Activated naive CD4-positive, alpha-beta T cell (primary cell): ENCODE measurements at places on chromosomes 3 and 15.

GRCh38 chr3:139772539-139773500, 95.0 kb upstream of the NMNAT3 start:
- no peak for DNase-seq

GRCh38 chr15:41971895-41972252, 483 bp downstream of the EHD4 start:
- DNase-seq: no peak

- no peak for DNase-seq
These were observed 9.2 kb upstream of the EHD4 start for GRCh38 chr15:41981371-41982132.

DNA sequence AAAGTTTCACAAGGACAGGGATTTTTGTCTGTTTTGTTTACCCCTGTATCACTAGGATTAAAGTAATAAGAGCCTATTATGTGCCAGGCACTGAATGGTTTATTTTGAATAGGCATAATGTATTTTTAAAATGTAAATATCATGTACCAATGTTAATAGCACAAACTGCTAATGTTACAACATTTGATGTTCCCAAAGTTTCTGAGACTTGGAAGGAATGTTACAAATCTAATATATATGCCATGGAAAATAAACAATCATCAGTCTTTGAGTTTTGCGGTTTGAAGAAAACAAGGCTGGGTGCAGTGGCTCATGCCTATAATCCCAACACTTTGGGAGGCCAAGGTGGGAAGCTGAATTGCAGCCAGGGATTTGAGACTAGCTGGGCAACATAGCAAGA, 159.4 kb downstream of the CDIN1 start:
- no peak for DNase-seq

GRCh38 chr3:176074096-176074495, 1123.2 kb downstream of the TBL1XR1 start:
- DNase-seq: no peak

DNA sequence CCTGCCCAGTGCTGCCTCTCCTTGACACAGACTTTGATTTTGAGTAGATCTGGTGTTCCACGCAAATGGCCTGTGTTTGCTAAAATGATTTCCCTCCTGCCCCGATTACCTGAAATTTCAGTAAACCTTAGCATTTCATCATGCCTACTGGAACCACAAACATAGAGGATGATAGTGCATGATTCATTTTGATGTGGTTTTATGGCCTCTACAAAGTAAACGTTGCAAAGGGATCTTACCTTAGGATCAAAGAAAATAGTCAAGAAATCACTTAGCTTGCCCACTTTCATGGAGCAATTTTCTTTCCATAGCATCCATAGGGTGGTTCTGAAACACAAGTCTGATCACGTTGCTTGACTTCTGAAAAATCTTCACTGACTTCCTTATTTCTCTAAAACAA, 524.6 kb upstream of the ATP11B start:
- DNase-seq: no peak

GRCh38 chr3:67028001-67028784, 30.1 kb downstream of the KBTBD8 start:
- no peak for DNase-seq

- no peak for DNase-seq
These were observed 83.6 kb upstream of the TSEN2 start for GRCh38 chr3:12400616-12401194.

DNA sequence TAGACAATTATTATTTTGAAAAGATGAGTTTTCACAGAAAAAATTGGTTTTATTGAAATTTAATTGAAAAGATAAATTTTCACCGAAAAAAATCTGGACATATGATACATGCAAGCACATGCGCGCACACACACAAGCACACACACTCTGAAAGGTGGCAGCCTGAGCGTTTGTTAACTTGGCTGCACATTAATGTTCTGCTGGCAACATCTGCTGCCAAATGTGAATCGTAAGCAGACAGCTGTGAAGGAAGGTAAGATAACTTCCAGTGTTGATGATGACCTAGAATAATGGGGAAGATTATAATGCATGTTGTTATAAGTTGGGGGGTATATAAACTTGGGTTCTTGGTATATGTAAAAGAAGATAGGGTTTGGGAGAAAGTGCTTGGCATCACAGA, 18.4 kb upstream of the CMTM7 start:
- DNase-seq: no peak

DNA sequence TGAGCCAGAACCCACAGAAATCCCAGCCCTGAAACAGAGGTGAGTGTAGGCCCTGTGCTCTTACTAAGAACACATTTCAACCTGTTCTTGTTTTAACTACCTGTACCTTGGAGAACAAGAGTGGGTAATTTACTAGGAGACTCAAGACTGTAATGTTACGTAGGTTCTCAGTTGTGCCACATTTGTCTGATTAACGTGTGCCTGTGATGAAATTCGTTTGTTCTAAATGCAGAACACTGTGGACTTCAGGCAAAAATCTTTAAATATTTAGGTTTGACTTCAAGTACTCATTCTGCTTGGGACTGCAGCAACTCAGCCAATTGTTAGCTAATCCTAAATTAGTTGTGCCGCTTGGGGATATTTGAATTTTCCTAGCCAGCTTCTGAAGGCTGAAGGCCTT, 28.3 kb downstream of the GTF2E1 start:
- DNase-seq: no peak

DNA sequence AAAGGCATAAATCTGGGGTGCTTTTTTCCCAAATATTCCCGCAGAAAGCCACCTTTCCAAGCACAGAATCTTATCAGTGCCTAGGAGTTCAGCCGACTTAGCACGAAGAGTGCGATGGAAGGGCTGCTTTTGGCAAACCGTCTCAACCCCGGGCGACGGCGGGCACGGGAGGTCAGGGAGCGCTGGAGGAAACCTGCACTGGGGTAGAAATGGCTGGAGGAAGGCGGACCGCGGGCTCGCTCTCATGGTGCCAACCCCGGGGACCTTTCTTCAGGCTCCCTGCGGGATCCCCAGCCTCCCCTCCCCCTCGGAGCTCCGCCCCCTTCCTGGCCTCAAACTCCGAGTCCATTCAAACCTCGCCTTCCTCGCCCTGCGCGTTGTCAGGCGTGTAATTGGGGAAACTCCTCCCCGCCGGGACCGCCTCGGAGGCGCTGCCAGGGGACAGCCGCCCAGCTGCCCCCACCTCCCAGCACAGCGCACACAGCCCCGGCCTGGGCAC, at the start of gene GABRG3:
Gene GABRG3, plus strand, starts transcription at position 470 of the 499 bp plus-strand sequence.
- DNase-seq: no peak

DNA sequence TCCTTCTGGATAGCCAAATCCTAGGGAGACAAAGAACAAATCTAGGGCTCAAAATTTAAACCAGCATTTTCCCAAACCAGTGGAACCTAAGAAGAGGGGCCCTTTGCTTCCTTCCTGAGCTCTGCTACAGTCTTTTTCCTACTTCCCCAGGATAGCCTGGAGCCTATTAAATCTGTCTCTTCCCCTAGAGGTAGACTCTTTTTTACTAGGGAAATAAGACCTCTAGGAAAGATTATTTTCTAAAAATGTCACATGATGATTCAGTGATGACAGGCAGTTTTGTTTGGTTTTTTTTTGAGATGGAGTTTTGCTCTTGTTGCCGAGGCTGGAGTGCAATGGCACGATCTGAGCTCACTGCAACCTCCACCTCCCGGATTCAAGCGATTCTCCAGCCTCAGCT, 18.5 kb downstream of the RMDN3 start:
- DNase-seq: no peak

- DNase-seq: no peak
These were observed 126.8 kb upstream of the UBE3A start for GRCh38 chr15:25565470-25566264.

GRCh38 chr3:125316246-125316645, 58.9 kb downstream of the ZNF148 start:
- DNase-seq: no peak

DNA sequence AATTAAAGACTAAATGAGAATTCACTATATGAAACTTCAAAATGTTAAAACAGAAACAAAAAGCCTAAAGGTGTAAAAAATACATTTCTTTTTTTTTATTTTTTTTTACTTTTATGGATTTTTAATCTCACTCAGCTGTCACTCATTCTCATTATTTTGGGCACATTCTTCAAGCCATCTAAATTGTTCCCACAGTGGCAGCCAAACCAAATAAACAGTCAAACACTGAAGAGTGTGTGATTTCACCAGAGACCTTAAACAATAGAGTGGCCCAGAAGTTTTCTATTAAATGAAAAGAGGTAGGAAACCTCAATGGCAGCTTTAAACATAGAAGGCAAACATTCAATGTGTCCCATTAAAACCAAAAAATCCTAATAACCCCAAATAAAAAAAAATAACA, 616.1 kb downstream of the OTOL1 start:
- no peak for DNase-seq

DNA sequence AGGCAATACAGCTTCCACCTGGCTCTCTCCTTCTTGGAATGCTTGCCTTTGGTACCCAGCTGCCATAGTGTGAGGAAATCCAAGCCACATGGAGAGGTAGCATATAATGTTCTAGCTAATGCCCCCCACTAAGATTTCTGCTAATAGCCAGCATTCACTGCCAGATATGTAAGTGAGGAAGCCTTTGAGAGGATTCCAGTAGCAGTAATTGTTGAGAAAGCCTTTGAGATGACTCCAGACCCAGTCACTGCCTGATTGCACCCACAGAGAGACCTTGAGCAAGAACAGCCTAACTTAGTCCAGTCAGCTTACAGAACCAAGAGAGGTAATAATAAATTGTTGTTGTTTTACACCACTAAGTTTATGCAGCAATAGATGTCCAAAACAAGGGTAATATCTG, 63.1 kb downstream of the STRIT1 start:
- DNase-seq: no peak

DNA sequence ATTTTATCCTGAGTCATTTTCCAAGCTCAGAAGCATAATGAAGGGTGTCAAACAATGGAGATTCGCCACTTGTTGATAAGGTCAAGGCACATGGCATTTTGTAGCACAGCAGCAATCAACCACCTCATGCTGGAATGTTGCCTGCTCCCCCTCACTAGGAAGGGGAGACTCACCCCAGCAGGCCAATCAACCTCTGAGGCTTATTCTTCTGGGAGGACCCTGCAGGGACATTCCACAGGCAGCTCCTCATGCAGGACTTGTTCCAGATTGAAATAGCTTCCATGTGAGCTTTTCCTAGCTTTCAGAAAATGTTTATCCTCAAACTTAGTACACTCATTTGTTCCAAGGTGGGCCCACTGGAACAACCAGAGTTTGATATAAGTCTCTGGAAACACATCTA, 77.6 kb downstream of the SSR3 start:
- no peak for DNase-seq

GRCh38 chr3:13827699-13828098, 52.2 kb downstream of the WNT7A start:
- DNase-seq: no peak

DNA sequence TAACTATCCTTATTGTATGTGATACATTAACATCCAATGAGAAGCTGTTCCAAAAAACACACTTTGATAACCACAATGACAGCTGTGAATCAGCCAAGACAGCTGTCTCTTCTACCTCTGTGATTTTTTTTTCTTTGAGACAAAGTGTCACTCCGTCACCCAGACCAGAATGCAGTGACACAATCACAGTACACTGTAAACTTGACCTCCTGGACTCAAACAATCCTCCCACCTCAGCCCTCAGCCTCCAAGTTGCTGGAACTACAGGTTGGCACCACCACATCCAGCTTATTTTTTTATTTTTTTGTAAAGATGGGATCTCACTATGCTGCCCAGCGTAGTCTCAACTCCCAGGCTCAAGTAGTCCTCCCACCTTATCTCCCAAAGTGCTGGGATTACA, 73.5 kb upstream of the TMCO5A start:
- no peak for DNase-seq

GRCh38 chr3:53254509-53255422, 1.1 kb downstream of the TKT start:
- no peak for DNase-seq

DNA sequence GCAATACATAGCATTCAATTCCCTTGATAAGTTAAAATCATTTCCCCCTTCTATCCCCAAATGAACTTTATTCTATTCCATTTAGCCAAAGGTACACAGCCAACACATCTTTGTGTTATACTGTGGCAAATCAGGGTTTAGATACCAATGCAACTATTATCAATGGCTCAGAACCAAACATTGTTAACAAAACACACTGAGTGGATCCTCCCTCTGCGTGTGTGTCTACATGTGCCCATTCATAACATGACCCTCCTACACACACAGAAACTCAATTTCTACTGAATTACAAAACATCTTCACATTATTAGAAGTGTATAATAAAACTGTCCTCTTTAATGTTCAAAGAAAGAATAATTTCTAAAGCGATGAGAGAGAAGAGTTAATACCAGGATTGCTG, 1.3 kb downstream of the TTBK2 start:
- DNase-seq: no peak

DNA sequence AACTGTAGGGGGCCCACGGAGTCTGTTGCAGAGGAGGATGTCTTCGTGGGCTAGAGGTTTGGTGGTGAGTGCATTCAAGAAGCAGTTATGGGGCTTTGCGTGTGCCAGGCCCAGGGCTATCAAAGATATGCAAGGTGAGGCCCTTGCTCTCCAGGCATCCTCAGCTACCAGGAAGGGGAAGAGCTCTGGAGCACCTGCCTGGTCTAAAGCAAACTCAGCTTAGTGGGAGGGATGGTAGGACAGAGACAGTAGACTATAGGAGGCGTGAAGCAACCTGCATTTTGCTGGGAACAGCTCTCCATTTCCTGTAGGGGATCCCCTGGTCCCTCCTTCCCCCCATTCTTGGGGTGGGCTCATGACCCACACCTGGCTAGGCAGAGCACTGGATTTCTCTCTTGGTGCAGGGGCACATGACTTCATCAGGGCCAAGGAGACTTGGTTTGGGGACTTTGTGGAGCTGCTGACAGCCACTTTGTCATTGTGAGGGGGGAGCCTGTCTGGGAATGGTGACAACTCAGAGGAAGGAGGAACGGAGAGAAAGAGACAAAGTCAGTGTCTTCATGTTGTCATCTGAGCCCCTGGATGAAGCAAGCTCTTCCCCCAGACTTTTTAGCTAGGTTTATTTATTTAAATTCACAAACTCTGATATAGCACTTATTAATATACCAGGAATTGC, 8.6 kb upstream of the EEFSEC start:
- DNase-seq: no peak

GRCh38 chr15:38690719-38691332, 126.2 kb upstream of the RASGRP1 start:
- peak; percentile 15 for DNase-seq

DNA sequence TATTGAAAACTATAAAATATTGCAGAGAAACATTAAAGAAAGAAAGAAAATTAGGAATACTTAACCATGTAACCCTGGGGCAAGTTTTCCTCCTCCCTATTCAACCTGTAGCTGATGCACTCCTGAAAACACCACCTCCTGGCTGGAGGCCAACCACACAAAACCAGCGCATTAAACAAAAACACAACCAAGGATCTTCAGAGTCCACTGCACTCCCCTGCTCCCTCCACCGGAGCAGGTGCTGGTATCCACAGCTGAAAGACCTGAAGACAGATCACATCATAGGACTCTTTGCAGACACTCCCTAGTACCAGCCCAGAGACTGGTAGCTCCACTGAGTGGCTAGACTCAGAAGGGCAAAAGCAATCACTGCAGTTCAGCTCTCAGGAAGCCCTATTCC, 13.6 kb upstream of the ADAMTS17 start:
- no peak for DNase-seq
